ENCODE measurements at places on chromosomes 11 and 22. TPM values are rescaled to one million over a fixed set of nuclear protein-coding genes. Genes with fewer than 3 reads are reported as not detected.

The PATE4 gene
- not detected for total RNA-seq

The SCGB1A1 gene
- not detected for total RNA-seq

The SLC22A6 gene
- not detected for total RNA-seq

- DNase-seq = no peak
Measured at GRCh38 chr22:44611880-44612496, 90.0 kb upstream of the PRR5 start.

GRCh38 chr22:26927821-26928220 lies 270.4 kb downstream of the MIAT start:
- DNase-seq = no peak

DNA sequence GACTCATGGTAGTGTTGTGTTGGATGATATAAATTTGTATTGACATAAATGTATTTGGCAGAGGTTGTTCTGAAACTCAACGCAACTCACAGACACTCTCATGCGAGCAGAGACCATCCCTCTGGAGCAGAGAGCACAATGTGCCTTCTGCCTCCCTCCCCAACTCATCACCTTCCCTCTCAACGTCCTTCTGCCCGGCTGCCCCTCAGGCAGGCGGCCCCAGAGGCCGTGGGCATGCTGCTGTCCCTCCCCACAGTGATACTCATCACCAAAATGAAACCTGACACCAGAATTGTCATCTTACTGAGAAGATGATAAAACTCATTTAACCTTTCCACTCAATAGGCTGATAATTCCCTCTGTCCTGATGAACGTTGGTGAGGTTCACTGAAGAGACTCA lies 260.6 kb downstream of the ETS1 start:
- DNase-seq = no peak

DNA sequence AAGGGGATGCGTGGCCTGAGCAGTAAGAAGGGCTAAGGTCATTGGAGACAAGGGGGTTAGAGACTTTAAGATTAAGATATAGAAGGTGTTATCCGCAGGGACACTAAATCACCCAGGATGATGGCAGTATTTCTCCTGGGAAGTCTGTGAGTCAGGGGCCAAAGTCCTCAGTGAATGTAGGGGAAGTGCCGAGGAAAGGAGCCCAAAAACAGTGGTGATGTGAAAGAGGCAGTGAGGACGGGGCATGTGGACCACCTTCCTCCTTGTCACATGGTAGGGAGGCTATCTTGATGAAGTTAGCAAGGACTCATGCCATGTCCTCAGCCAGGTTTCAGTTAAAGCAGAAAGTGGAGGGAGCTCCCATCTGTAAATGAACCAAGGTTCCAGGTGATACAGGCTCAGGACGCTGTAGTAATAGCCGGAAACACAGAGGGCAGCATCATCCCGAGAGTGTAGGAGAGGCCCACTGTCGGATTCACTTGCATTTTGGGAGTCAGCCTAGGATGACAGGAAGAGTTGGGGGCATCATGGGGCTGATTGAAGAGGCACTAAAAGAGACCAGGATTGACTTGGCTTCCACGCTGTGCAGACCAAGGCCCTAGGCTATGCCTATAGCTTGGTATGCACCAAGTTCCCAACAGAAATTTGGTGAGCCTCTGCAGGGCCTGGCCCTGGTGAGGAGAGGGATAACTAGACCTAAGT lies 33.5 kb downstream of the WEE1 start:
- DNase-seq = no peak

- no peak for DNase-seq
Measured at GRCh38 chr11:1518301-1518700, 31.7 kb upstream of the MOB2 start.

DNA sequence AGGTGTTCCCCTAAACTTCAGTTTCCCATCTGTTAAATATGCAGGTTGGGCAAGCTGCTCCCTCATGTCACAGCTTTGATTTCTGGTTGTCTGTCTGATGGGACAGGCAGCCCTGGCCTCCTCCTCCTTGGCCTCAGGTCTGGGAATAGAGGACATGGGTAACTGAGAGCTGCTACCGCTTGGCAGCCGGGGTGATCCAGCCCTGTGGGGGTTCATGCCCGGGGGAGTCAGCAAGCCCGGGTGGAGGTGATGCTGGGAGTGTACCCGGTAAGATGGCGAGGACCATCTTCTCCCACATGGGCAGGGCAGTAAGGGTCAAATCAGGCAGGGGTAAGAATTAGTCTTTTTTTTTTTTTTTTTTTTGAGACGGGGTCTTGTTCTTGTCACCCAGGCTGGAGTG lies 845.0 kb downstream of the TBC1D22A start:
- no peak for DNase-seq

DNA sequence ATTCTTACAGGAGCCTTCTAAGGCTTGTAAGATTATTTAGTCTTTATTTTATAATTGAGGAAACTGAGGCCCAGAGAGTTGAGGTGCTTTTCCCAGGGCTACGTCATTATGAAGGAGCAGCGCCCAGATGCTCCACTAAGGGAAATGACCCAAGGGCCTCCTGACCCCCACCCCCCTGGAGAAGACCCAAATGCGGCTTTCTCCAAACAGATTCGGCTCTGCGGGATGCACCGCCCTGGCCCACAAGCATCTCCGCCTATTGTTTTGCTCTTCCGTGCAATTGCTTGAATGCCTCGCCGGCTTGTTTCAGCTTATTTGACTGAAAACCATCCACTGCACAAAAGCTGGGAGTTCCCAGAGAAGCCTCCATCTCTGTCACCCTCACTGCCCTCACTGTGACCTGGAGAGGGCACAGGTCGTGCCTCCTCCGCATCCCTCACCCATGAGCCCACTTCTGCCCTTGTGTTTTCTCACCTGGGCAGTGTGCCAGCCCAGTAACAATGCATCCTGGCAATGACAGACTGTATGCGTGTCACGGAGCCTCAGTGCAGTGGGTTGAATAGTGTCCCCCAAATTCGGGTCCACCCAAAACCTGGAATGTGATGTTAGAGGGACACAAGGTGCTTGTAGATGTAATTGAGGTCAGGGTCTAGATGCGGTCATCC lies 790.2 kb downstream of the TBC1D22A start:
- no peak for DNase-seq

GRCh38 chr22:45202333-45203149 lies 38.2 kb downstream of the KIAA0930 start:
- no peak for DNase-seq

Measured in left colon (tissue), 2 donors.